ENCODE measurements at places on chromosomes 6 and 20.

GRCh38 chr6:144897441-144897921, 612.3 kb downstream of the UTRN start:
- DNase-seq, result no peak

DNA sequence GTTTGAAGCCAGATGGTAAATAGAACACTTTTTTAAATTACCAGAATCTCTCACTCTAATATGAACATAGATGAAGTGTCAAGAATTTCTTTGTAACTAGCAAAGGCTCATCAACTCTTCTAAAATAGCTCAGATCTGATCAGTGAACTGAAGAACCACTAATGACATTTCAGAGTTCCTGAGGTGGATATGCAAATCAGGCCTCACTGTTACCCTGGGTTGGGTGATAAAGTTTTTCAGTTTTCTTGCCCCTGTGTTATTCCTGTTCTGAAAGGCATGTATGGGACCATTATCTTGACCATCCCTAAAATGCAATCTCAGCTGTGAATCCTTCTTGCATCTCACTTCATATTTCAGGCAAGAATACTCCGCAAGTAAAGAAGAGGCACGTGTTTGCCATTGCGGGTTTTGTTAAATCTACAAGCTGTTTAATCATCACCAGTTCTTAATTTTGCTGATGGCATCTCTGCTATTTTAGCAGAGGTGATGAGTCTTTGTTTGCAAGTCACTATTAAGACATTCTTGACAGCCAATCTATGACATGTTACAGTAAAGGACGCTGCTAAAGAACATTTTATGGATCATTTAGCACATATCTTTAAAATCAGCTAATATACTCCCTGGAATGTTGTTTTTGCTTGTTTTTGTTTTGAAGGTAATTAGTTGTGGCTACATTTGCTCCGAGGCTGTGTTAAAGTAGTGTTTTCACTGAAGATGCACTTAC, 47.9 kb downstream of the KHDC1L start:
- DNase-seq, result no peak

DNA sequence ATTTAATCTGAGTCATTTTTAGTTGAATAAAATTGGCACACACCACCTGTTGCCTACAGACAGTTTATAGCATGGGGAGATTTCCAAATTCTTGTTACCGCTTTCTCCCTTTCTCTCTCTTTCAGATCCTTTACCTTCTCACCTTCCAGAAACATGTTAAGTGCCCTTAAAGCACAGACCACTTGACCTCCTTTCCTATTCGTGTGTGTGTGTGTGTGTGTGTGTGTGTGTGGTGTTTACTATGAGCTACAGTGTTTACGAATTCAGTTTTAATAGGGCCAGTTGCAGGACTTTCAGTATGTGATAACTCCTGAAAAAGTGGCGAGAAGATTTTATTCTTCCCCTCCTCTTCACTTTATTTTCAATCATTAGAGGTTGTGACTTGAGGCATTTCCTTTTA, 258.1 kb downstream of the BMP2 start:
- DNase-seq, result no peak

DNA sequence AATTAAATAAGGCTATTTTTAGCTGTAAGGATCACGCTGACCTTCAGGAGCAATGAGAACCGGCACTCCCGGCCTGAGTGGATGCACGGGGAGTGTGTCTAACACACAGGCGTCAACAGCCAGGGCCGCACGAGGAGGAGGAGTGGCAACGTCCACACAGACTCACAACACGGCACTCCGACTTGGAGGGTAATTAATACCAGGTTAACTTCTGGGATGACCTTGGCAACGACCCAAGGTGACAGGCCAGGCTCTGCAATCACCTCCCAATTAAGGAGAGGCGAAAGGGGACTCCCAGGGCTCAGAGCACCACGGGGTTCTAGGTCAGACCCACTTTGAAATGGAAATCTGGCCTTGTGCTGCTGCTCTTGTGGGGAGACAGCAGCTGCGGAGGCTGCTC, 84.0 kb downstream of the RAMACL start:
- no peak for DNase-seq

DNA sequence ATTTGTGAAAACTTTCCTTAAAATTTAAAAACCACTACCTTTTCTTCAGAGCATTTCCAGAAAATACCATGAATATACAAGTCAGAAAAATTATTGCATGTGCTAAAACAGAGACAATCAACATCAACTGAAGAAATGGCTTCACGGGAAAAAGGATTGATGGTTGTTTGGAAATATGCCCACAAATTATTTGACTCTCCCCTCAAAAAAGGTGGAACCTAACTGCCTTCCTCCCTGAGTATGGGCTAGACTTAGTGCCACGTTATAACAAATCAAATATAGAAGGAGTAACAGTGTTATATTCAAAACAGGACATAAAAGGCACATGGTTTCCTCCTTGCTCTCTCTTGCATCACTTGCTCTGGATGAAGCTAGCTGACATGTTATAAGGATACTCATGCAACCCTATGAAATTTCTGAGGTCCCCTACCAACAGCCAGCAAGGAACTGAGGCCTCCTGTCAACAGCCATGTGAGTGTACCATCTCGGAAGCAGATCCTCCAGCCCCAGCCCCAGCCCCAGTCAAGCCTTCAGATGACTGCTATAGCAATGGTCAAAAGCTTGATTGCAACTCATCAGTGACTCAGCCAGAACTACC, 8.4 kb downstream of the BTBD9 start:
- DNase-seq, result no peak

DNA sequence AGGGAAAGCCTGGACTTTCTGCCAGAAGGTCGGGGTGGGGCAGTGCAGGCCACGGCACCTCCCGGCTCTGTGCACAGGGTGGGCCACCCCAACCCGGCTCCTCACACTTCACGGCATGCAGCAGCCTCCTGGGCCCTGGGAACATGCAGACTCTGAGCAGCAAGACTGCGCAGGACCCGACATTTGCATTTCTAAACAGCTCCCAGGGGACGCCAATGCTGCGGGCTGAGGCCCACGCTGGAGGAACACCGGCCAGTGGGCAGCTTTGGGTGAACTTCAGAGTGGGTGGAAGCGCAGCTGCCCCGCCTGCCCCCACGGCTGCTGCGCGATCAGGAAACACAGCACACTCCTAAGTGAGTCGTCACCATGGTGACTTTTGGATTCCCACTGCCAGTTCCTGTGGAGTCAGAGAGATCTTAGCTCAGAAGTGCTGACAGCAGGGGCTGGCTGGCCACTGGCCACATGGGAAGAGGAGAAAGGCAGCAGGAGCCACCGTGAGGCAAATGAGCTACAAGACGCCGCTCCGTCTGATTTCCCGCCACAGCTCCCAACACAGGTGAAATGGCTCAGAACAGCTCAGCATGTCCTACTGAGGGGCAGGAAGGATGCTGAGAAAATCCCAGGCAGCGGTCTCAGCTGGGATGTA, 52.1 kb downstream of the RNASET2 start:
- peak; percentile 79 for DNase-seq

DNA sequence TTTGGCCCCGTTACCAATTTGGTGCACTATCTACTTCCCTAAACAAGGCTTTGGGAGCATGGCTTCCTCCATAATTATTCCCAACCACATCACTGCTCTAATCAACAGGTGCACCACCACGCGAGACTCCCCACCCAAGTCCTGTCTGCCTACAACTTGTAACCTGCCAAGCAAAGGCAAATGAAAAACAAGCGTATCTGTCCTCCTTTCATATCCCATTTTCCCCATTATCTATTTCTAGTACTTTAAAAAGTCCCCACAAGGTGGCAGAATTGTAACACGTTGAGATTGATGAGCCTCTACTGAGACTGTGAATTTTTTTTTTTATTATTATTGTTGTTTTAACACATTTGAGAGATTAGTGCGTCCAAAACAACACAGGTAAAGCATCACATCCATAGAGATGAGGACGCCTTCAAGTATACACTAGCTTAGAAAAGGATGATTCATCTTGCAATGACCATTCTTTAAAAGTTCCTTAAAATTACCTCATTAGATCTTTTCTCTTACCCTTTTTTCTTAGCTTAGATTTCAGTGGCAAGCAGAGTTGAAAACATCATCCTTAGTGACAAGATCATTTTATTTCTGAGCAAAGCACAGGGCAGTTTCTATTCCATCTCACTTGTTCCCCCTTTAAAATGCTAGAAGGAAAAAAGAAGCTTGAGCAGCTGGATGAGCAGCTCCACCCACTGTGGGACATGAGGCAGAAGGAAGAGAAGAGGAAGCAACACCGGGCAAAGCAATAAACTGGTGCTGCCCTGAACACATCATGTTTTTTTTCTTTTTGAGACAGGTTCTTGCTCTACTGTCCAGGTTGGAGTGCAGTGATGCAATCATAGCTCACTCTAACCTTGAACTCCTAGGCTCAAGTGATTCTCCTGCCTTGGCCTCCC, 210.8 kb downstream of the ARHGAP18 start:
- peak; percentile 65 for DNase-seq

DNA sequence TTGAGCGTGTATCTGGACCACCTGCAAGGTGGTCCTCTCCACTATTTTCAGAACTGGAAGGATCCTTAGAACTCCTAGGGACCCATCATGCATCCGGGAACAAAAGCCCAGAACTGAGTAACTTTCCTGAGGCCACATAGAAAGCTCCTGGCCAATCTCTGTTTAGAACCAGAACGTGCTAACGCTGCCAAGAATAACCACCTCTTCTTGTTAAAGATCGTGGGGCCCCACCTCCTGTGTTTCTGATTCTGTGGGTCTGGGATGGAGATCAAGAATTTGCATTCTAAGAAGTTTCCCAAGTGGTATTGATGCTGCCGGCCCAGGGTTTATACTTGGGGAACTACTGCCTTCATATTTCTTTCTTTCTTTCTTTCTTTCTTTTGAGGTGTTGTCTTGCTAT, 13.3 kb downstream of the CD40 start:
- DNase-seq, result no peak

- DNase-seq, result peak; percentile 75
Observed at GRCh38 chr20:24619212-24619611, 149.8 kb downstream of the SYNDIG1 start.

DNA sequence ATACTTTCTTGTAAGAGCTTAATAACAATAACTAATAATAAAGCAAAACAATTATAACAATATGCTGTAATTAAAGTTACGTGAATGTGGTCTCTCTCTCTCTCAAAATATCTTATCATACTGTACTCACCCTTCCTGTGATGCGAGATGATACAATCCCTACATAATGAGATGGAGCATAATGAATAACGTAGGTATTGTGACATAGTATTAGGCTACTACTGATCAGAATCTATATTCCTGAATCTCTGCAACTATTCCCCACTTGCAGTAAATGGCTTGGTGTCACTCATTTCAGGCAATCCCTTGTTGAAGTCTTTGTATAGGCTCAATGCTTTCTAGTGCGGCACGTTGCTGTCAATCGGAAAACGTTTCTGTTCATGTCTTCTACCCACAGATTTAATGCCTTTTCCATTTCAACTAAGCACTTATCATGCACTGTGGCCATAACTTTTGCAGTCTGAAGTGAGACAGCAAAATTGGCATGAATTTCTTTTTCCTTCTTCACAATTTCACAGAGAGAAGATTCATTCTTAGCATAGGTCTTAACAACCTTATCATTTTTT, 32.3 kb downstream of the MOXD1 start:
- no peak for DNase-seq

DNA sequence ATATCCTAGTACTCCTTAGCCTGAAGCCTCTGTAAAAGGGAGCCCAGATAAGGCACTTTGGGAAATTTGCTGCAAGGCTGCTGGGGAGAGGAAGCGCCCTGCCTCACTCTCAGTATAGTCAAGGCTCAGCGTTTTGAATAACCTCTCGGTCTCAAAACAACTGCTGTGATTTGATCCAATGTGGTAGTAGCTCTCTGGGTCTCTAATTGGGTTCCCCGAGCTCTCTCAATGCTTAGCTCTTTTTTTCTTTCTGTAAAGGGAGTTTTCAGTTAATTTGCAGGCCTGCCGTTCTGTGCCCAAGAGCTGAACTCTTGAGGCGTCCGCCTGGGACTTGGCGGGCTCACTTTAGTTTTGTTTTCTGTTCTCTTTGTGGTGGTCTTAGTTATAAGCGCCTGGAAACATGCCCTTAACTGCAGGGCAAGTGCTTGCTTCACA, 41.2 kb downstream of the ZHX3 start:
- peak; percentile 62 for DNase-seq

DNA sequence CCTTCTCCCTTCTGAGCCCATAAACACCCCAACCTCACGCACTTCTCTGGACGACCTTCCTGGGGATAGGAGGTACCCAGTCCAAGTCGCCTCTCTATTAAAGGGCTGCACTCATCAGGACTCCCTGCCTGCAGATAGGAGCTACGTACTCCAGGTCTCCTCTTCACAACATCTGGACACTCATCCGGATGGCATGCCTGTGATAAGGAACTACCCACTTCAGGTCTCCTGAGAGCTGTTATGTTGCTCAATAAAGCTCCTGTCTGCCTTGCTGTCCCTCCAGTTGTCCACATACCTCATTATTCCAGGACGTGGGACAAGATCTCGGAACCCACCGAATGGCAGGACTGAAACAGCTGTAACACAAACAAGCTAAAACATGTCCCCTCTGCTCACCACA, 548.0 kb downstream of the TBC1D32 start:
- no peak for DNase-seq

GRCh38 chr20:1538655-1539054, 18.9 kb downstream of the SIRPD start:
- no peak for DNase-seq

GRCh38 chr20:40037511-40037910, 651.5 kb downstream of the MAFB start:
- no peak for DNase-seq

DNA sequence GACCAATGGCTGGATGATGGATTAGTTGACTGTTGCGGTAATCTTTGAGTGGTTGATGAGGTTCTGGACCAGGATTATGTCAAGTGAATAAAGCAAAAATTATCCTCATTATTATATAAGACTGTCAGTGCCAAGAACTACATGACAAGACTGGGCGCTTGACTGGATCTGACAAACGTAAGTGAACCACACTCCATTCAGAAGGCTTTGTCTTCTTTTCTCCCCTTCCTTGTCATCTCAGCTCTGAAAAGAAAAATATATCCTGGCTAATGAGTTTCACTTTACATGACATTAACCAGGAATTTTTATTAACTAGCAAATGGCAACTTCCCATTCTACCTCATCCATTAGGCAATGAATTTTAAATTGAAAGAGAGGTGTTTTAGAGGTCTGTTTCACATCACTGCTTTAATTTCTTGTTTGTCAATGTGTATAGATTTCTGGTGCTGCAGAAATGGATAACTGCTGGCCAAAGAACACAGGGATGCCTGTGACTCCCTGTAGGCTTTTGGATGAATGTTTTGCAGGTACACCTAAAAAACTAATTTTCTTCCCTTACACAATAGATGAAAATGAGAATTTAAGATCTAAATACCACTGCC, 150.1 kb downstream of the ELOVL4 start:
- no peak for DNase-seq

GRCh38 chr6:161487694-161488093, 213.8 kb upstream of the AGPAT4 start:
- no peak for DNase-seq

- DNase-seq, result no peak
Observed at GRCh38 chr20:59945731-59946130, 5.5 kb downstream of the FAM217B start.
